ENCODE measurements at places on chromosomes 11 and 22.

- no peak for DNase-seq
These were observed 1.4 kb upstream of the MAPK11 start for GRCh38 chr22:50271519-50271970.

DNA sequence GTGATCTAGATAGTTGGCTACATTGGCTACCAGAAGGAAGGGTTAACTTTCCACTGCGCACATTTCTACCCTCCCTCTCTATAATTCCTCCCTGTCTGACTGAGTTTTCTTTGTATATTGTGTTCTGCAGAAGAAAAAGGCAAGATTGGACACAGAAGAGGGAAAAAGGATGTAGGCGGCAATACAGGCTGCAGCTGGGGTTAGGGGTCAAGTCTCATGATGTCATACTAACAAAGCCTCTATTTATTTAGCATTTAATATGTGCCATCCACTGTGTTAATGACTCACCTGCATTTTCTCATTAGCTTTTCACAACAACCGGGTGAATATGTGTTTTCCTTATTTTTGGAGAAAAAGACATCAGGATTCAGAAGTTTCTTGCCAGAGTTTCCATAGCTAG lies 2.0 kb downstream of the FAM83F start:
- DNase-seq: no peak

GRCh38 chr11:8266246-8267241 lies 2.9 kb upstream of the LMO1 start:
- no peak for DNase-seq

DNA sequence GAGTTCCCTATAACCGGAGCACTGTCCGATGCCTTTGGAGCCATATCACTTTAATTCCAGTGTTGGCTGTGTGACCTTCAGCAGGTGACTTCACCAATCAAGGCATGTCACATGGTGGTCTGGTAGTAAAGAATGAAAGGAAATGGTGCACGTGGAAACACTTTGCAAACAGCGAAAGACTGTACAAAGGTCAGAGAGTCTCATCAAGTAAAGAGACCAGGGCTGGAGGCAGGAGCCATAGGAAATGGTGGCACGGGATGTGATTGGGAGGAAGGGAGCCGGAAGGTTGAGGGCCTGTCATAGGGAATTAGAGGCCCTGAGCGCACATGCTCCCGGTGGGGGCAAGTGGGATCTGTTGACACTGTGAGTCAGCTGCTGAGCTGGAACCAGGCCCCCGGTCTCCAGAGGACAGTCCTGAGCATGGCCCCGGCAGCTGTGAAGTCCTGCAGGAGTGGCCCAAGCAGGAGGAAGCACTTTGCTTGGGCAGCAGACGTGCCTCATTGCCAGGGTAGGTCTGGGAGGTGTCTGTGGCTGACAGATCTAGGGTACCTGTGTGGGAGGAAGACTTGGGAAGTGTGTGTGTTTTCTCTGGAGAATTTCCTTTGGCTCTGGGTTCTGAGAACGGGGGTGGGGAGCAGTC lies 2.0 kb downstream of the DAGLA start:
- no peak for DNase-seq

GRCh38 chr22:20973634-20974286 lies 6.7 kb downstream of the AIFM3 start:
- DNase-seq: no peak

- DNase-seq: no peak
These were observed 83.9 kb upstream of the CLDN5 start for GRCh38 chr22:19608003-19608690.

DNA sequence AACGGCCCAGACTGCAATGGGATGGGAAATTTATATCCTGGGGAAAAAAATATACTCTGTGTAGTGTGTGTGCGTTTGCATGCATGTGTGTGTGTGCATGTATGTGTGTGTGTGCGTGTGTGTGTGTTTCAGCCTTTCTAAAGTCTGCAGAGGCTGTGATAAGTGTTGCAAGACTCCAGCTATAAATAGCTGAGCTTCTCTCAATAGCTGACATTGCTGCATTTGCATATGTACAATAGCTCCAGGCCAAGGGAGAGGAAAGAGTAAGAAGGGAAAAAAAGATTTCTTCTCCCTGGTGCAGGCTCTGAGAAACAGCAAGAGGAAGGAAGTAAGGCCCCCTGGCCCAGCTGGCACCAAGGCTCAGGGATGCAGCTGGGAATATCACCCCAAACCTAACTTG lies 483.0 kb downstream of the MN1 start:
- DNase-seq: no peak

- DNase-seq: no peak
These were observed 38.8 kb upstream of the PHF21A start for GRCh38 chr11:46160100-46160499.

- no peak for DNase-seq
These were observed 95.5 kb downstream of the COMMD9 start for GRCh38 chr11:36193721-36194120.

GRCh38 chr11:78372114-78372768 lies 45.4 kb downstream of the GAB2 start:
- no peak for DNase-seq
